ENCODE measurements at places on chromosomes 7 and 10. TPM values are rescaled to one million over a fixed set of nuclear protein-coding genes. Genes with fewer than 3 reads are reported as not detected.

FOXI2 gene
- polyA plus RNA-seq = 0.09 TPM

PTPRE gene
- polyA plus RNA-seq = not detected

BBIP1 gene
- 62.7 TPM for polyA plus RNA-seq

MOGAT3 gene
- polyA plus RNA-seq = not detected

DEPP1 gene
- not detected for polyA plus RNA-seq

MYOF gene
- 117 TPM for polyA plus RNA-seq

AFAP1L2 gene
- 38.6 TPM for polyA plus RNA-seq

GPC2 gene
- 8.0 TPM for polyA plus RNA-seq

GRCh38 chr10:94617389-94617944, 66.1 kb upstream of the CYP2C18 start:
- no peak for DNase-seq

DNA sequence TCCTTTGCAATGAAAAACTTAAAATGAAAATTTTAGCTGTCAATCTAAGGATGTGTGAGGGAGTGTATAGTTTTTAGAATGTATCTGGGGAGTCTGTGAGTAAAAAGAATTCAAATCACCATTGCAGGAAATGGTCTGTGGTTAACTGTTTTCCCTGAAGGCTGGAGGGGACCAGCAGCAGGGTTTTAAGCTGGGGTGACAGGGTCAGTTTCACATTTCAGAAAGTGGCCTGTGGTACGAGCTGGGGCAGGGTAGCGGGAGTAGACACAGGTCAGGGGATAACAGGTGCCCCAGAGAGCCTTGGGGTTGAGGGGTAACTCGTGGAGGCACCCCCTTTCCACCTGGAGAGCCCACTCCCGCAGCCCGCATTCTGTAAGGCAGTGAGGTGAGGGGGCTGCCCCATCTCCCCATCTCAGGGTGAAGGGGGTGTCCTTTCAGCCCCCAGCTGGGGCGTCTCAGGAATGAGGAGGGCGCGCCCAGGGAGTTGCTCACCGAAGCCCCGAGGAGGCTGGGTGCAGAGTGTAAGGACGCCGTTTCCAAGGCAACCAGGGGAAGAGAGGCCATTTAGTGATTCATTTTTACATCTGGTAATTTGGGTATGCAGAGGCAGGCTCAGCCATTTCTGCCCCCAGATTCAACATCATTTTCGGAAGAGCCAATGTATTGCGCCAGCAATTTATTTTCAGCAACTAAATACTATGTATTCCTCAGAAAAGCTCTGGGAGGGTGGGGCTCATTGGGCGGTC, 168.9 kb downstream of the SLIT1 start:
- no peak for DNase-seq

DNA sequence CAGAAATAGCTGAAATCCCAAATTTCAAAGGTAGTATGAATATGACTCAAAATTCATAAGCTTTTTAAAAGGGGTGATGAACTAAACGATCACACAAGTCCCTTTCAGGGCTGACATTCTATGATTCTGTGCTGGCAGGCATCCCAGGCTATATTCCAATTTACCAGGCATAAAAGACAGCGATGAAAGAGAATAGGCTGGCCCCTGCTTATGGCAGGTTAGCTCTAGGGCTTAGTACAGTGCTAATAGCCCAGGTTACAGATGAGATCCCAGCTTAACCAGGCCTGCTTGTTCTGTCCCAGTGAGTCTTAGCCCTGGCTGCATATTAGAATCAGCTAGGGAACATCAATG, 56.4 kb downstream of the CDHR3 start:
- no peak for DNase-seq

GRCh38 chr7:15475808-15476530, 85.8 kb downstream of the AGMO start:
- no peak for DNase-seq

DNA sequence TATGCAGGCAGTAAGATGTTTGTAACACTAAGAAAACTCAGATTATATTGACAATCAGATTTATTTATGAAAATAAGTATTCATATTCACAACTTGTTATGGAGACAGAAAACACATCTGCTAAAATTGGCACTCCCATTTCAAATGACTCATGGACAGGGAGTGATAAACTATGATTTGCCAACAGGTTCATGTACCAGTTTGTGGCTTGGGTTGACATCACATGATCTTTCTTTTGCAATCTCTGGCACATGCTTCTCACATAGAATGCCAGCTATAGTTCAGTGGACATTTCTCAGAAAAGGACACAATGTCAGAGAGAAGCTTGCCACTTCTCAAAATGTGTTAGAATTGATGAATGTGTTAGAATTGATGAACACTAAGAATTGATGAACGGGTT, 663.2 kb upstream of the ANKRD30A start:
- no peak for DNase-seq

- DNase-seq = no peak
These were observed 140.8 kb upstream of the PTN start for GRCh38 chr7:137484326-137484725.

DNA sequence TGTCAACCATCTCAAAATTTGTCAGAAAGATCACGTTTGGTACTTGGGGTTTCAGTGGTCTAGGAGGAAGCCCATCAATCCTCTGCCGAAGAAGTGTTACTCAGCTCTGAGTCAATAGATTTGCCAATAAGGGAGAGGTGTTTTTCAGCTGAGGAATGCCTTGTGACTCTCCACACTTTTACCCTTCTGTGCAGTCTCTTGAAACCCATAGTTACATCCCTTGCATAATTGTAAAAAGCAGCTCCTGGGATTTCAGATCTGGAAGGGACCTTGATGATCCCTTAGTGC, 47.5 kb downstream of the INSYN2A start:
- DNase-seq = no peak

DNA sequence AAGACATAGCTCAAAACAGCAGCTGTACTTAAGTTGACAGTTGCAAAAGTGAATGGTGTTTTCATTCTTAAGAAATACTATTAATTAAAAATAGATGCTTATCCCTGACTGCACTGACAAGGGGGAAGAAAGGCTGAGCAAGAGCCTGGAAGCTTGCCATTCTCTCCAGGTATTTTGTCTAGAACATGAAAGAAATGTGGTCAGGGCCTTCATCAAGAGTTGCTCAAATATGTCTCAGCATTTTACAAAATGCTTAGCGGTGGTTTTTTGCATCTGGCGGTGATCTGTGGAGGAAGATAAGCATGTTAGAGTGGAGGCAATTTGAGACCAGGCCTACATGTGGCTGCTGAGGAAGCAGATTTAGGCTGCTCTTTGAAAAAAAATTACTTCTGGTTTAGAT, 46.4 kb upstream of the CC2D2B start:
- DNase-seq = no peak

- no peak for DNase-seq
These were observed 118.5 kb downstream of the CYTH3 start for GRCh38 chr7:6153646-6154541.

DNA sequence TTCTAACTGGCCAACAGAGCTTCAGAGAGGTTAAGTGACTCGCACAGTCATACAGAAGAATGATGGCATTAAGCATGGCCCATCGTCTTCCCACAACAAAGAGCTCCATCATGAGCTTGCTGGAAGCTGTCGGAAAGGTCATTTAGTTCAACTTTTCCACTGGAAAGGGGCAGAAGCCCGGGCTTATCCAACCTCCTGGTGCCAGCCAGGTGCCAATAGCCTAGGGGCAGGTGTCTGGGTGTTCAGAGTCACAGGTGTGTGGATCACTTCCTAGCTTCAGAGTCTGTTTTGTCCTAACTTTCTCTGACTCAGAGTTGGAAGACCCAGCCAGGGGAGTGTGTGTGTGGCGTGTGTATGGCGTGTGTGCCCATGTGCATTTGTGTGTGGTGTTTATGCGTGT, 1.3 kb upstream of the TRPV6 start:
- DNase-seq = no peak

DNA sequence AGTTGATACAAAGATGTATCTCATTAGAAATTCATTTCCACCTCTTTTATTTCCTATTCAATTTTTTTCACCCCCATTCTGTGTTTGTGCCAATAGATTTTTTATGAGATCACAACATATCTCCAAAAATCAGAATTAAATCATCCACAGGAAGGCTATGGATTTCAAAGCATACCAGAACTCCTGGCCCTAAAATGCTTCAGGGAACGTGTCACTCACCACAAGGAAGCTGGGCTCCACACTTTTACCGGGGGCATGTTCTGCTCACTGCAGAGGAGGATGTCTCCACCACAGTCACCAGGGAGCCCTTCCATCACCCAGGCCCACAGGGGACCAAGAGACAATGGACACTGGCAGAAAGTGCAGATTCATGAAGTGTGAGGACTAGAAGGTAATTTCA, 456.8 kb downstream of the KCNMA1 start:
- DNase-seq = no peak

GRCh38 chr10:110022716-110023504, 15.1 kb downstream of the ADD3 start:
- DNase-seq = no peak

DNA sequence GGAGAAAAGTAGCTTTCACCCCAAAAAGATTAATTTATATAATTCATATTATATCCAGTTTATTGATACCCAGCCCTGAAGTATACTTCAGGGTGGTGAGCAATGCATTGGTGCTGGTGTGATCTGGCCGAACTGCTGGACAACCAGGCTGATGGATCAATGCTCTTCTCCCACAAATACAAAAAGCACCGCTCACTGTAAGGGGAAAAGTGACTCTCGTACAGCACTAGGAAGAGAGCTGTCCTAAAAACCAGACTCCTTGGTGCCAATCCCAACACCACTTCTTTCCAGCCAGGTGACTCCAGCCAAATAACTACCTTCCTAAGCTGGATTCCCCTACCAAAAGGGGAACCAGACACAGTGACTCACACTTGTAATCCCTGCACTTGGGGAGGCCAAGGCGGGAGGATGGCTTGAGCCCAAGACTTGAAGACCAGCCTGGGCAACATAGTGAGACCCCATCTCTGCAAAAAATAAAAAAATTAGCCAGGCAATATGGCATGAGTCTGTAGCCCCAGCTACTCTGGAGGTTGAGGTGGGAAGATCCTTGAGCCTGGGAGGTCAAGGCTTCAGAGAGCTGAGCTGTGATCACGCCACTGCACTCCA, 13.1 kb upstream of the TNPO3 start:
- DNase-seq = no peak

GRCh38 chr10:126101736-126102135, 205.4 kb downstream of the FANK1 start:
- no peak for DNase-seq

GRCh38 chr10:123995461-123996131, 97.8 kb downstream of the CHST15 start:
- DNase-seq = peak; percentile 42

DNA sequence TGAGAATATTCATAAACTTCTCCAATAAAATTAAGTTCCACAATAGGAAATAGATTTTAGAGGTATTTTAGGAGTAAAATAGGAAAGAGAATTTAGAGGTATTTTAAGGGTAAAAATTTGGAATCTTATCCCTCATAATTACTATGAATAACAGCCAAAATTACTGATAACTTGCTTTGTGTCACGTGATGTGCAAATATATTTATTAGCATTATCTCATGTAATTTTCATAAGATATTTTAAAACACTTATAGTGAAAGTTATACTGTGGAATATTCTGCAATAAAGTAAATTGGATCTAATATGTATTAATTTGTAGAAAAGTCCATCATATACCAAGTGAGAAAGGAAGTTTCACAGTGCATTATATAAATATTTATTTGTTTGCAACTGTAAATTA, 64.2 kb upstream of the VWDE start:
- DNase-seq = no peak

DNA sequence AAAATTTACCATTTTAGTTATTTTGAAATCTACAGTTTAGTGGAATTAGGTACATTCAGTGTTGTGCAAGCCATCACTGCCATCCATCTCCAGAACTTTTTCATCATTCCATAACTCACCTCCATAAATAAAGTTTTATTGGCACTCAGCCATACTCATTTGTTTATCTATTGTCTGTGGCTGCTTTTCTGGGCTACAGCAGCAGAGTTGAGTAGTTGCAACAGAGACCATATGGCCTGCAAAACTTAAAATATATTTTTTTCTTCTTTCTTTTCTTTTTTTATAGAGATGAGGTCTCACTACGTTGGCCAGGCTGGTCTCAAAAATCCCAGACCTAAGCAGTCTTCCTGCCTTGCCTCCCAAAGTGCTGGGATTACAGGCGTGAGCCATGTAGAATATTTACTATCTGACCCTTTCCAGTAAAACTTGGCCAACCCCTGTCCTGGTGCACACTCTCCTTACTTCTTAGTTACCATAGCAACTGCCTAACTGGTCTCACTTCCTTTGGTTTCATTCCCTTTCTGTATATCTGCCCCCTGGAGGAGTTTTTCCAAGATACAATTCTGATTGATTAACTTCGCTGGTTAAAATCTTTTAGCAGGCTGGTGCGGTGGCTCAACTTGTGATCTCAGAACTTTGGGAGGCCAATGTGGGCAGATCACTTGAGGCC, 133.2 kb downstream of the CUX1 start:
- no peak for DNase-seq

- DNase-seq = no peak
These were observed 345.5 kb downstream of the LRMDA start for GRCh38 chr10:75776738-75777504.

- no peak for DNase-seq
These were observed 3.8 kb downstream of the LMTK2 start for GRCh38 chr7:98110249-98111022.

DNA sequence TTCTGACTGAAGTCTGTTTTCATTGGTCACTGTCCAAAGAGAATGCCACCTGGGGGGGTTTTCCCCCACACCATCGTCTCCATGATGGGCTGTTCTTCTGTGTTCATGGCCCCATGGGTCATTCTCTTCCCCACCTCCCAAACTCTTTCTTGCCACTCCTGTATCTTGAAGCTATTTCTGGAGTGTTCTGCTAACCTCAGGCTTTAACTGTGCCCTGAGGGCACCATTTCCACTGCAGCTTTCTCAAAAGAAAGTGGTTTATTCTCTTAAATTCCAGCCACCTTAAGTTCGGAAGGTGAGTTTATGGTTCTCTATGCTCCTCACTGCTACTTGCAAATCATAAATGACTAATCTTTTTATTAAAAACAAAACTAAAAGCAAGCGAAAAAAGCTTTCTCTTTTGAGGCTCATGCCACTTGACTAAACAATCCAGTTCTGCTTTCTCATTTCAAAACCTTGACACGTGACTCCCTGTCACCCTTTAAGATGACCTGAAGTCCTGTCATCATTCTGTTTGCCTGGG, 7.4 kb upstream of the APBB1IP start:
- peak; percentile 2 for DNase-seq

- no peak for DNase-seq
These were observed 153.0 kb downstream of the ATE1 start for GRCh38 chr10:121774813-121775212.

GRCh38 chr10:42951486-42952251, 125.2 kb upstream of the RET start:
- no peak for DNase-seq

GRCh38 chr10:110643653-110644597, at the start of gene RBM20:
TSS of gene RBM20 (plus strand) at chr10:110644336. CDS start at chr10:110644455, 119 bp downstream.
- no peak for DNase-seq

DNA sequence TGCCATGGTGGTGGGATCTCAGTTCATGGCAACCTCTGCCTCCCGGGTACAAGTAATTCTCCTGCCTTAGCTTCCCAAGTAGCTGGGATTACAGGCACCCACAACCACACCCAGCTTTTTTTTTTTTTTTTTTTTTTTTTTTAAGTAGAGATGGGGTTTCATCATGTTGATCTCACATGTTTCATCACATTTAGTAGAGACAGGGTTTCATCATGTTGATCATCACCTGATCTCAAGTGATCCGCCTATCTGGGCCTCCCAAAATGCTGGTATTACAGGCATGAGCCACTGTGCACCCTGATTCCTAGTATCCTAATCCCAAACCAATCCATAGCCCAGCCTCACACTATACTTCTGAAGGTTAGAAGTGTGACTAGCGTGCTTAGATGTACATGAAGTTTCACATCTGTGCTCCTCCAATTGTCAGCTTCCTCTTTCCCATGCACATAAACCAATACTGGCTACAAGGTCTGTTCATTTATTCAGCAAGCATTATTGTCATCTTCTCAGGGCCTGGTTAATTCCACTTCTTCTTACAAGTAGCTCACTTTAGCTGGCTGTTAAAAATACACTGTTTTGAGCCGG, 6.8 kb upstream of the NAT16 start:
- DNase-seq = no peak

Data from muscle of arm (tissue), 14 donors.